ENCODE measurements at places on chromosomes 3 and 15.

- no peak for DNase-seq
Observed at GRCh38 chr3:81955878-81956277, 194.4 kb upstream of the GBE1 start.

- no peak for DNase-seq
Observed at GRCh38 chr15:52751522-52751921, 38.6 kb downstream of the ONECUT1 start.

- no peak for DNase-seq
Observed at GRCh38 chr3:105832644-105833043, 36.2 kb downstream of the CBLB start.

GRCh38 chr15:88748081-88748480 lies 55.2 kb upstream of the ACAN start:
- no peak for DNase-seq

- DNase-seq: no peak
Observed at GRCh38 chr15:58569455-58569854, 137.7 kb downstream of the LIPC start.
